ENCODE measurements at places on chromosomes 11 and 22. TPM values are rescaled to one million over a fixed set of nuclear protein-coding genes. Genes with fewer than 3 reads are reported as not detected.

- DNase-seq = no peak
Measured at GRCh38 chr11:129930296-129930695, 34.9 kb upstream of the NFRKB start.

Gene P4HA3
- total RNA-seq = 0.64 TPM

DNA sequence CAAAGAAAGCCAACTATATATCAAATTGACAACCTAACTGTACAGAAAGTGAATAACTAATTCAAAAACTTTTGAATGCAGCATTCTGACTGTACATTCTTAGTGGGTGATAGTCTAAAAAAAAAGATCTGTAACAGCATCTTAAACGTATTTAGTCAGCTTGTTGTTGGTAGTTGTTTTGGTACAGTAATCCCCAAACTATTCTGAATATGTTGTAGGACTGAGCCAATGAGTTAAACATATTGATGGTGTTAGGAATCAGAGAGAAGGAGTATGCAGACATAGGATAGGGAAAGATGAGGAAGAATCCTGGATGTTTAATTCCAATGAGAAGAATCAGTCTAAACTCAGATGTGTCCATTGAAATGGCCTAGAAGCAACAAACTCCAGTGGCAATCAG, 41.9 kb upstream of the KIRREL3 start:
- DNase-seq = no peak

DNA sequence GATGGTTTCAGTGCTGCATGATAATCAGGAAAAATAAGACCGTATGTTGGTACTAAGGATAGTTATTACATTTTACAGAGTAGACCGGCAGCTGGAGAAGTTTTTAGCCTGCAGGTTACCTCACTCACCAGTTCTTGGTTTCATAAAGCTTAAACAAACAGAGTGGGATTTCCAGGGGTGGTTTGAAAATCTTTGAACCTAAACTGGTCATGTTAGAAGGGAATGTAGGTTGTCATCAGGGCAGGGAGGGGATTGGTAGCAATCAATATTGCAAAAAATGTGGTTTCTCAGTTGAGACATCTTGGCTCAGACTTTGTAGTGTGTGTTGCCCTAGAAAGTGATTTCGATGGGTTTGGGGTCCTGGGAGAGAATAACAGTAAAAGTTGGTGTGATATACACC, 17.5 kb downstream of the EXT2 start:
- no peak for DNase-seq

Gene TRIM29
- not detected for total RNA-seq

DNA sequence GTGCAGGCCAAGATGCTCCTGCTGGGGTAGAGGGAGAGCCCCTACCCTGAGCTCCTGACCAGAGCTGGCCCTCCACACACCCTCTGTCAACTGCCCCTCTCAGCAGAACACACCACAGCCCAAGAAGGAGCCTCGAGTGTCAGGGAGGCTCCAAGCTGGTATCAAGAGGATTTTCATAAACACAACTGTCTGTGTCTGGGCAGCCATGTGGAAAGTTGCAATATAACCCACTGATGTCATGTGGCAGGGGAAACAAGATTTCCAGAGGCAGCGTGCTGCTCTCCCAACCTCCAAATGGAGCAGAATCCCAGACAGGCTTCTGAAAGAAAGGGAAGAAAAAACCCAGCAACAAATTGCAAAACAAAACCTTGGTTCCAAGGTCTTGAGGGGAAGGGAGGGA, 569.9 kb downstream of the BUD13 start:
- no peak for DNase-seq

Gene SYCE3
- not detected for total RNA-seq

DNA sequence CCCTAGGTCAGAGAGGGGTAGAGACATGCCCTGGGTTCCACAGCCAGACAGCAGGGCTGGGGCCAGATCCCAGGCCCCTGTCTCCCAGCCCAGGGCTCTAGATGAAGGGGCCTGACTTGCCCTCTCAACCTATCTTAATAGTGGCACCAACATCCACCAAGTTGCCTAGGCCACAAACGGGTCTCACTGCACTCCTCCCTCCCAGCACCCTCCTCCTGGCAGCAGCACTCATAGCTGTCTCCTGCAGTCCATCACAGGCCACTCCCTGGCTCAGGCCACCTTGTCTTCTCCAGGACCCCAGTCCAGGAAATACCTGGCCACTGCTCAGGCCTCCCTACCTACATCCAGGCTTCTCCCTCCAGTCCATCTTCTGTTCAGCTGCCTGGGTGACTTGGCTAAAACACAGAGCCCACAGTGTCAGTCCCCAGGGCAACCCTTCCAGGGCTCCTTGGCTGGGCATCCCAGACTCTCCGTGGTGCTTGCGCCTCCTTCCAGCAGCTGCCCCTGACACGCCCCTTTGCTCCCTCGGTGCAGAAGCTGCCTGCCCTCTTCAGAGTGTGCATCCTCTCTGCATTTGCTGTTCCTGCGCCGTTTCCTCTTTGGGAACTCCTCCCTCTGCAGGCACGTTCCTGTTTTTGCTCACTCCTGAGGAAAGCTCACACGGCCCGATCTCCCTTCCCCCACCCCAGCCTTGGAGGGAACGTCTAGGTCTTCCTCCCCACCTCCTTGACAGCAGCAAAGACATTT, 40.5 kb downstream of the LRRC32 start:
- DNase-seq = no peak

DNA sequence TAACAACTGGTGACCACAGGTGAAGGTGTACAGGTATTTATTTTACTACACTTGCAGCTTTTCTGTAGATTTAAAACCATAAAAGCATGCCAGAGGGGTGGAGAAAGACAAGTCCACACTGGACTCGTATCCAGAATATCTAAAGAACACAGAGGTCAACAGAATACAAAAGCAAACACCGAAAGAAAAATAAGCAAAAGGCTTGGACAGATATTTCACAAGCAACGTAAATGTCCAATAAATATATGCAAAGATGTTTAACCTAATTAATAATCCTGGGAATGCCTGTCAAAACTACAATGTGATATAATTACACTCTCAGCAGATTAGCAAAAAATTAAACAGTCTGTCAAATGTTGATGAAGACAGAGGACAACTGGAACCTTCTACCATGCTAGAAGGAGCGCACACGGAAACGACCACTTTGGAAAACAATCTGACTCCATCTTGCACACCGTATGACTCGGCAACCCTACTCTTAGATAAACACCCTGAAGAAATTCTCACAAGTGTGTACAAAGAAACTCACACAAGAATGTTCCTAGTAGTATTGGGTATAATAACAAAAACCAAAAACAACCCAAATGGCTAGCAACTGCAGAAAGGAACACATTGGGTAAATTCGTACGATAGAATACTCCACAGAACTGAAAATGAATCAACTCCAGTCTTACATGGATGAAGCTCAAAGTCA, 27.2 kb downstream of the GNB1L start:
- DNase-seq = no peak

- DNase-seq = no peak
Measured at GRCh38 chr22:11066458-11067285, 4461.3 kb upstream of the OR11H1 start.

Gene AQP11
- total RNA-seq = 0.33 TPM

- DNase-seq = no peak
Measured at GRCh38 chr22:20219667-20220628, 48.2 kb downstream of the RTN4R start.
